ENCODE measurements at places on chromosomes 3 and 15.

DNA sequence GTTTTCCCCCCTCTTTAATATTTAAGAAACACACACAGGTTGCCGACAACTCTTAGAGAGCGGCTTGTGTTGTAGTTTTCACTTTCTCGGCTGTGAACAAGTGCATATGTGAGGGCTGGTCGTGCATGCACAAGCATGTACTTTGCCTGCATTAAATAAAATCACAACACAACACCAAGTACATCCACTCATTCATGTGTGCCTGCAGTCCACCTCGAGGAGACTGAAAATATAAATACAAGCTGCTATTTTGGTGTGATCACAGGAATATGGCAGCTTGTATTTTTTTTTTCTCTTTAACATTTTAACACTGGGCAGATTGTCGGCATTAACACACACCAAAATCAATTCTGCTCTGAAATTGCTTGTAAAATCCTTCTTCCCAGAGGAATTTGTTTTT, 346.4 kb downstream of the TBC1D5 start:
- no peak for DNase-seq

DNA sequence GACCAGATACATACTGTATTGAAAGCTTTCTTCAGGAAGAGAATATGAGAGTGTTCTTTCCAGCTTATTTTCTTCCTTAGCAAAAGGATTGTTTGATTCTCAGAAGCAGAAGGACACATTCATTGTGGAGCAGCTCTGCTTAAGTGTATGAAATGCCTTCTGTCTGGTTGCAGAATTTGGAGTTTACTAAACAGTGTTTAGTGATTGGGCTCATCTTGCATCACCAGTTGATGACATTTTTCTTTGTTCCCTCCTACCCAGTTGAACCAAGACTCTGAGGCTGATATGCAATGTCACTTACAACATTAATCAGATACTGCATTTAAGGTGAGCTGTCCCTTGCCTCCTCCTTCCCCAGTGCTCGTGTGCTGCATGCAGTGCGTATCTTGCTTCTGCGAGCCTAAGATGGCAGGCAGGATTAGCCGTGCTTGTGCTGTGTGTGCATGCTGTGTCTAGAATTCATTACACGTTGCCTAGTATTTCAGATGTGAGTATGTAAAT, 18.4 kb downstream of the ZBTB38 start:
- no peak for DNase-seq

DNA sequence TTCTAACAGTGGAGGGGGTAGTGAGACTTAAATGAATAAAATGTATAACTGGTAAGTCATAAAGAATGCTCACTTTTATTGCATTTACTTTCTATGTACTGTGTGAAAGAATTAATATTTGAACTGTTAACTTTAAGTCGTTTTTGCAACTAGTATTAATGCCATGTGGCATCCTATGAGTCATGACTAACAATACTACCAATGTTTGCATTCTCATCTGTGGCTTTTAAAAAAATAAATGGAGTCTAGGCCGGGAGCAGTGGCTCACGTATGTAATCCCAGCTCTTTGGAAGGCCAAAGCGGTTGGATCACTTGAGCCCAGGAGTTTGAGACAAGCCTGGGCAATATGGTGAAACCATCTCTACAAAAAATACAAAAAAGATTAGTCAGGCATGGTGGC, 5.2 kb downstream of the C3orf49 start:
- DNase-seq: no peak

GRCh38 chr15:52221730-52222129, 30.5 kb upstream of the GNB5 start:
- no peak for DNase-seq

DNA sequence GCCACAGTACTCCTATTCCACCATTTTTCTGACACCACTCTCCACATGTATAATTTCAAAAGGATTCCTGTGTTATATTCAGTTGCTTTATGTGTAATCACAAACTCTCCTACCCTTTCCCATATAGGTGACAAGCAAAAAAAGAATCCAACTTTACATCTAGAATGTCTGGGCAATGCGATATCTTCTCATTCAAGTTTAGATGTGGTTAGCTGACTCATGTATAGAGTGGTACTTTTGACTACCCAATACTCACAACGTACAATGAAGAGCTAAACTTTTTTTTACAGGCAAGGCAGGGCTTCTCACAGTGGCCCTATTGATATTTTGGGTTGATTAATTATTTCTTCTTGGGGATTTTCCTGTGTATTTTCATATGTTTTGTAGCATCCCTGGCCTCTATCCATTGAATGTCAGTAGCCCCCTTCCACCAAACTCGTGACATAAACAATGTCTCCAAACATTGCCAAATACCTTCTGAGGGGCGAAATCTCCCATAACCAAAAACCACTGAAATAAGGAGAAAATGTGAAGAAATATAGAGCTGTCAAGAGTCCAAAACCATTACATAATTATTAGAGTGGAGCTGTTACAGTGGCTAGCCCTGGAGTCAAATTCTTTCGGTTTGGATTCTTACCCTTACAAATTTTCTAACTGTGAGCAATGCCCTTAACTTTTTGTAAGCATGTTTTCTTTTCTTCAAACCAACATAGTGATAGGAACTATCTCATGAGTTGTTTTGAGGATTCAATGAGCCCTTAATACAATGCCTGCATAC, 342.6 kb downstream of the NSUN3 start:
- DNase-seq: no peak

- no peak for DNase-seq
Observed at GRCh38 chr3:143363949-143364348, 244.4 kb downstream of the CHST2 start.

- no peak for DNase-seq
Observed at GRCh38 chr3:59310736-59311135, 260.9 kb upstream of the CFAP20DC start.

GRCh38 chr15:47300596-47300995, 416.7 kb upstream of the SEMA6D start:
- no peak for DNase-seq

DNA sequence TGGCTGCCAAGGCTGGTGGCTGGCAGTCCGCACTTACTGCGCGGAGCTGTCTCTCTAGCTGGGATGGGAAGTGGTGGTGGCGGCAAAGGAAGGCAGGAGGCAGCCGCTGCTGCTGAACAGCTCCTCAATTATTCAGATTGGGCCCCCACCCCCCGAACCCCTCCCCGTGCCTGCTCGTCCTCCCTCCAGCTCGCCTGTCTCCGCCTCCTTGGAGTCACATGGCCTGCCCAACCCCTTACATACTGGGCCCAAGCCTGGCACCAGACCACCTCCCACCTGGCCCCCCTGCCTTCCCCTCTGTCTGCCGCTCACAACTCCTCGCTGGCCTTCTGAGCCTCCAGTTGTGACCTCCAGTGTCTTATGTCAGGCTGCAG, at the start of gene SLC7A14:
Gene SLC7A14, minus strand, starts transcription at position 139 of the 374 bp plus-strand sequence. CDS start 59,139 bp downstream, outside the sequence.
- DNase-seq: no peak

DNA sequence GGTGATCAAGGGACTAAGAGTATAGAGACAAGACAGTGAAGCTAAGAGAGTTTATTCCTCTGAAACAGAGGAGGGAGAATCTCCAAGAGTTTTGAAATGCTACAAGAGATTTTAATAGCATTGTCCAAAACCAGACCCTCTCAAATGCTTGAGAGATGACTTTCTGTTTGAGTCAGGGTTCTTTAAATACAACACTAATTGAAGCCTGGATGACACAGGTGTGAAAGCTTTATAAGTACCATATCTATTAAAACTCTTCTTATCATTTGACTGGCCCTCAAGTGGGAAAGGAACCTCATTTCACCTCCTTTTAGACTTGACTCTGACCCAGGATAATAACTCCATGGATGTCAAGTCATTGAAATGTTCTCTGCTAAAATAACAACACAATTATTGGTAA, 5.6 kb downstream of the COL8A1 start:
- no peak for DNase-seq

- no peak for DNase-seq
Observed at GRCh38 chr15:25733856-25734679, 129.1 kb downstream of the ATP10A start.

DNA sequence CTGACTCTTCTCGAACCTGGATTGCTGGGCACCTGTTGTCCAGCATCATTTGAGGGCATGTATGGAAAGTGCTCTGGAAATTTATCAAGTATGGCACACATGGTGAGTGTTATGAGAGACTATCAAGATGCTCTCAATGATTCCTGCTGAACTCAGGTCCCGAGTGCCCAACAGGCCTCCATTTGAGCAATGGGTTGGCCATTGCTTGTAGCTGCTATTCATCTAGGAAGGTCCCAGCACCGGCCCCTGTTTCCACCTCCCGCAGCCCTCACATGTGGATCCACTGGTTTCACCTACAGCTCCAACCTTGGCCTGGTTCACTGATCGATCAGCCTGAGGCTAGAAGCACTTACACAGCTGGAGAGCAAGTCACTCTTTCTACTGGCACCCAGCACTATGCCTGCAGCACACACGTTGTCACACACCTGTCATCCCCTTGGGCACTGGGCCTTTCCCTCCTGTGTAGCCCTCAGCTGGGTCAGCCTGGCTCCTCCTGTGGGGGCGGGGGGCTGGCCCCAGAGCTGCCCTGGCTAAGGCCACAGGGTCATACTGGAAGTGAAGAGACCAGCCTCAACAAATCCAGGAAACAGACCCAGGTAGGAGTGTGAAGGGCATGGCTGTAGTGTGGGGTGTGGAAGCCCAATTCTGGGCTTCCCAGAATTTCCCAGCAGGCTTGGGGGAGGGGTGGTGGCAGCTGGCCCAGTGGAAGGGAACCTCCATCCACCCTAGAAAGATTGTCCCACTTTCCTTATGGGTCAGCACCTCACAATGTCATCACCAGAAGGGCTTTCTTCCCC, 41.7 kb upstream of the SMAD3 start:
- DNase-seq: no peak

DNA sequence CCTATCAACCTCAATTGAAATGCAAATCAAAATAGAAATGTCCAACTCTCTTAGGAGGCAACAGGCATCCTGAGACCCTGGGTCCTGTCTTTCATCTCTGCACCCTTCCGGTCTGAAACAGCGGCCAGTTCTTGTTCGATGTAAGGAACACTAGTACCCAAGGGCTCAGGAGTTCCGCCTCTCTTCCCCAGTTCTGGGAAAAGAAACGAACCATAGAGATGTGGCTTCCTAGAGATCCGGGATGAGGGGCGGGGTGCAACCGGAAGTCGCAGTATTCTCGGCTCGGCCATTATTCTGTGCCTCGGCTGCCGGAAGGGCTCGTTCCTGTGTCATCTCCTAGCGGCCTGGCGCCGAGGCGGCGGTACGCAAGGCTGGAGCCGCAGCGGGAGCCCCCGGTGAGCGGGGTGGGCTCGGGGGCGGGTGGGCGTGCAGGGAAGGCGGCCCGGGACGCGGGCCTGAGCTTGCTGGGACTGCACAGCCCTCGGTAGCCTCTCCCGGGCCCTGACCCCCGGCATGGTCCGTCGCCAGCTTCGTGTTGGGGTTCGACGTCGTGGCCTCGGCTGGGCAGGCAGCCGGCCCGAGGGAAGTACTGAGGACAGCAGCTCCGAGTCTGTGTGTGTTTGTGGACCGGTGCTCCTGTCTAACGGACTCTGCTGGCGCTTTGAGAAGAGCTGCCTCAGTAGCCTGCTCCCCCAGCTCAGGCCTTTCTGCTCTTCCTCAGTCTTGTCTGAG, at the start of gene ZNF197:
Gene ZNF197, plus strand, starts transcription at position 288 of the 732 bp plus-strand sequence. CDS start 4,119 bp downstream, outside the sequence.
- peak; percentile 38 for DNase-seq

GRCh38 chr3:109071350-109072142, 46.4 kb downstream of the MORC1 start:
- DNase-seq: no peak

DNA sequence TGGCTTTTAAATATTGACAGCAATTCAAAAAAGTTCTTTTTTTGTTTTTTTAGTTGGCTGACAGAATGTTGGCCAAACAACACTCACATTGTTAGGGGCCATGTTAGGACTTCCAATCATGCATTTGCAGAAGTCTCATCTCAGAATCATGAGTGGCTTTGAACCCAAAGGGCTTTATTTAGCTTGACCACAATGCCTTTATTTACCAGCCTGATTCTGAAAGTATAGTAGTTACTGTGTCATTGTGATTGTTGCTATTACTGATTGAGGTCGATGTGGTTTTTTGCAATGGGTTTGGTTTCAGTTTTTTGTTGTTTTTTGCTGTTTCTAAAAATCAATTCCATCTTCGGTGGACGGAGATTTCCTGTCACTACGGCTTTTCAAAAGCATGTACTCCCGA, 7.2 kb downstream of the GLDN start:
- no peak for DNase-seq

- peak; percentile 30 for DNase-seq
Observed at GRCh38 chr3:108818404-108818803, 4.2 kb upstream of the TRAT1 start.

GRCh38 chr15:69813881-69814280, 283.8 kb downstream of the TLE3 start:
- no peak for DNase-seq

DNA sequence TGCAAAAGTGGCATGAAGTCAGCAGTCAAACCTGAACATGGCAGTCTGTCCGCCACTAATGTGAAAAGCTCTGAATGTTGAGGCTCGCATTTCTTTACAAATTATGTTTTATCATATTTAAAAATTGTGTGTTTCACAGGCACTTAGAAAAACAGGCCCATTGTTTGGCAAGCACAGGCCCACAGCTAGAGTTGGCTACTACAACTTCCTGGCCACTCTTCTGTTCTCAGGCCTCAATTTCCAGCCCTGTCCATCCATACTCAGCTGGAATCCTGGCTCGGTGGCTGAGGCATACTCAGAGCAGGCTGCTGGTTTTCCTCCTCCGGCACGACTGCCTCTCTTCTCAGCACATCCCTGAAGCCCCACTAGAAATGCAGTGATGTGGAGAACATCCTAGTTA, 44.3 kb downstream of the C2CD4B start:
- DNase-seq: no peak

DNA sequence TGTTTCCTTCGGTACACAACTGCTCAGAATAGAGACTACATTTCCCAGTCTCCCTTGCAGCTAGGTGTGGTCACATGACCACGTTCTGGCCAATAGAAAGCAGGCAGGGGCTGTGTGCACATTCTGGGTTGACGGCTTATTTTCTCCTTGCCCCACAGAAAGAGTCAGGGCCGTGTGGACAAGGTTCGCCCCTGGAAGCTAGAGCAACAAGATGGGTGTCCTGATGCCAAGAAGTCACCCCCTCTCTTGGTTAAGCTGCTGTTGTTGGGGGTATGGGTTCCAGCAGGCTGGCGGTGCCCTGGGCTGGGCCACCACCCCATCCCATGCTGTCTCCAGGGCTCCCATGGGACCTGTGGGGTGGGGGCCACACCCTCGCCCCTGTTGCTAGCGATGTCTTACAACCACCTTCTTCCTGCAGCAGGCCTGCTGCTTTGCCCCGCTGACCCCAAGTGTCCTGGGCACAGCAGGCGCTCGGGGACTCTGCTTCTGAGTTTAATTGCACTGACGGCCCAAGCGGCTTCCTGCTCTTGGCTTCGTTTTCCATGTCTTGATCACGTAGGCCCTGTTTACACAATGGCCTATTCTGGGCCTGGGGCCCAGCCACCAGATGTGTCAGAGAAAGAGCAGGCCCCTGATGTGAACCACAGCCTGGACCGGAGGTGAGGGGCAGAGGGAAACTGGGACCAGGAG, 24.9 kb downstream of the ABTB1 start:
- DNase-seq: no peak

- DNase-seq: no peak
Observed at GRCh38 chr3:13542142-13542541, 6.8 kb upstream of the FBLN2 start.

GRCh38 chr3:21954709-21955108, 203.7 kb upstream of the ZNF385D start:
- no peak for DNase-seq

- DNase-seq: no peak
Observed at GRCh38 chr15:85120351-85121113, 138.9 kb downstream of the PDE8A start.

GRCh38 chr3:188979248-188979647, 192.5 kb upstream of the TPRG1 start:
- DNase-seq: no peak

All from epithelial cell of proximal tubule (primary cell).